Immature natural killer cell (primary cell): ENCODE measurements at places on chromosomes 3 and 15.

DNA sequence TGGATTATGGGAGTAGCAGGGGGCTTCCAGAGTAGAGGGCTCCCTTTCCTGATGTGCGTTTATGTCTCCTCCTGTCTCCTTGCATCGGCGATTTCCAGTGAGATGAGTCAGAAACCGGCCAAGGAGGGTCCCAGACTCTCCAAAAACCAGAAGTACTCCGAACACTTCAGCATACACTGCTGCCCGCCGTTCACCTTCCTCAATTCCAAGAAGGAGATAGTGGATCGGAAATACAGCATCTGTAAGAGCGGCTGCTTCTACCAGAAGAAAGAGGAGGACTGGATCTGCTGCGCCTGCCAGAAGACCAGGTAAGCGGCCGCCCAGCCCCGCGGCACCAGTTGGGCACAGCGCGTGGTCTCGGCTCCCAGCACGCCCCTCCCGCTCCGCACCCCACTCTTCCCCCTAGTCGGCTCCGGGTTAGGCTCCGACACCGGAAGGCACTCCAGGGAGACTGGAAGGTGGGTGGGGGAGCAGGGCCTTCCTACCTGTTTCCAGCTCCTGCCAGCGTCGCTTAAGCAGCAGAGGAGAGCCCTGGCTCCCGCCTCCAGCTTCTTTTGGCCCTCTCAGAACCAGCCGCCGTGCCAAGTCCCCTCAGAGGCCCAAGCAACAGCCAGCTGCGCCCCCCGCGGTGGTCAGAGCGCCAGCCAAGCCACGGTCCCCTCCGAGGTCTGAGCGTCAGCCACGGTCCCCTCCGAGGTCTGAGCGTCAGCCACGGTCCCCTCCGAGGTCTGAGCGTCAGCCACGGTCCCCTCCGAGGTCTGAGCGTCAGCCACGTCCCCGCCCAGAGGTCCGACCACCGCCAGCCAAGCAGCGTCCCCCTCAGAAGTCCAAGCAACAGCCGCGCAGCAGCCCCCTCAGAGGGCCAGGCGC lies 34.7 kb downstream of the MOBP start:
- peak; percentile 7 for DNase-seq

DNA sequence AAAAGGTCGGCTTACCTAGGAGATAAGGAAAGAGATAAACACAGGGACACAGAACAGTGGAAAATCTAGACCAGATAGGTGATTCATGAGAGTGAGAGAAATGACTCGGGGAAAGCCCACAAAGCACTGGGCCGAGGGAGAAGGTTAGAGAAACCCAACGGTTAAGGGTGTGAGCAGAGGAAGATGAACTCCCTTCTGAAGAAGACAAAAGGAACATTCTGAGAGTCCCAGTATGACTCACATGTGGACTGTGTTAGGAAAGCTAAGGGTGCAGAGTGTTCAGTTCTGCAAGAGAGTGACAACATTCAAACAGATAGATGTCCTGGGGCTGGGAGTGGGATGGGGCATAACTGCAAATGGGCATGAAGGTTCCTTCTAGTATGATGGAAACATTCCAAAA lies 83.0 kb downstream of the CNTN3 start:
- no peak for DNase-seq

DNA sequence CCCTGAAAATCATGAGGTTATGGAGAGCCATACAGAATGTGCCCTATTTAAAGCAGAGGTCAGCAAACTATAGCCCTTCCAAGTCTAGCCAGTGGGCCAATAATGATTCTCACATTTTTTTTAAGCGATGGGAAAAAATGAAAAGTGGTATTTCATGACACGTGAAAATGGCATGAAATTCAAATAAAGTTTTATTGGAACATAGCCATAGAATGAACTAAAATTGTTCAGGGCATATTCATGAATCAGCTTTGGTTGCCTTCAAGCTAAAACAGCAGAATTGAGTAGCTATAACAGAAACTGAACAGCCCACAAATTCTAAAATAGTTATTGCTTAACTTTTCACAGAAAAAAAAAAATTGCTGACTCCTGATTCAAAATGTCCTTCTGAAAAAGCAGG lies 104.5 kb downstream of the TFG start:
- DNase-seq, result no peak

GRCh38 chr3:38083871-38084333 lies 44.9 kb downstream of the DLEC1 start:
- peak; percentile 1 for DNase-seq

DNA sequence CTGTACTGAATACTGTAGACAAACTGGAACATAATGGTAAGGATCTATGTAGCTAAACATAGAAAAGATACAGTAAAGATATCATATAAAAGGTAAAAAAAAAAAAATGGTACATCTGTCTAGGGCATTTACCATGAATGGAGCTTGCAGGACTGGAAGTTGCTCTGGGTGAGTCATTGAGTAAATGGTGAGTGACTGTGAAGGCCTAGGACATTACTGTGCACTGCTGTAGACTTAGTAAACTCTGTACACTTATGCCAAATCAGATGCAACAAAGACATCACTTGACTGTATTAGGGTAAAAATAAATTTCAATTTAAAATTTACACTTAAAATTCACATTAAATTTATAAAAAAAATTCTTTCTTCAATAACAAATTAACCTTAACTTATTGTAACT lies 281.3 kb upstream of the LMCD1 start:
- DNase-seq, result no peak

GRCh38 chr3:23405081-23405480 lies 202.0 kb downstream of the UBE2E2 start:
- no peak for DNase-seq

- DNase-seq, result no peak
These were observed 28.3 kb downstream of the SEC61A1 start for GRCh38 chr3:128080323-128081080.

DNA sequence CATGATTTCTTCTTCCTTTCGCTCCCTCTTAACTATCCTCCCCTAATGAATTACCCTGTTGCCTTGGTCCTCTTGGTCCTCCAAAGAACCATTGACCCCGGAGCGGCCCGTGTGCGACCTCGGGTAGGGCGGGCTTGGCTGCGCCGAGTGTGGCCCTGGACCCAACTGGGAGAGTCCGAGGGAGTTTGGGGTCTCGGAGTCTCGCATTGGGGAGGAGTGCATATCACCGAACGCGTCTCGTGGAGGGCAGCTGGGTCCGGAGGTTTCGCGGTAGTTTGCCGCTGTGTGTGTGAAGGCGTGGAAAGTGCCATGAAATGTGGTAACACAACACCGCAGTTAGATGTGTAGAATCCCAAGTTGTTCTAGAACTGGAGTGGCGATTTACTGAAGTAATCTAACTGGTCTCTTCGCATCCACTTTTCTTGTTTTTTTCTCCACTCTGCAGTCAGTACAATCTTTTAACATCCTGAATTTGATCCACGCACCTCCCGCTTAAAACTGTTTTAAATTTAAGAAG lies 363 bp downstream of the GTF2E1 start:
- no peak for DNase-seq

DNA sequence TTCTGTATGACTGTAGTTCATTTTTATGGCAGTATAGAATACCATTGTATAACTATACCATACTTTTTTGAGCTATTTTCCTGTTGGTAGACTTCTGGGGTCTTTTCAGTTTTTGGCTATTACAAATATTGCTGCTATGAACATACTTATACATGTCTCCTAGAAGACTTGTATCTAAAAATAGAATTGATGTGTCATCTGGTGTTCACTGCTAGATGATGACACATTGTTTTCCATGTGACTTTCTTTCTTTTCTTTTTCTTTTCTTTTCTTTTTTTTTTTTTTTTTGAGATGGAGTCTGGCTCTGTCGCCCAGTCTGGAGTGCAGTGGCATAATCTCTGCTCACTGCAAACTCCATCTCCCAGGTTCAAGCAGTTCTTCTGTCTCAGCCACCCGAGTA lies 69.8 kb downstream of the SH3GL3 start:
- DNase-seq, result no peak

GRCh38 chr3:154121701-154122551 lies 736 bp downstream of the ARHGEF26 start:
- no peak for DNase-seq

- DNase-seq, result peak; percentile 24
These were observed 941 bp downstream of the CBLB start for GRCh38 chr3:105867712-105868430.

DNA sequence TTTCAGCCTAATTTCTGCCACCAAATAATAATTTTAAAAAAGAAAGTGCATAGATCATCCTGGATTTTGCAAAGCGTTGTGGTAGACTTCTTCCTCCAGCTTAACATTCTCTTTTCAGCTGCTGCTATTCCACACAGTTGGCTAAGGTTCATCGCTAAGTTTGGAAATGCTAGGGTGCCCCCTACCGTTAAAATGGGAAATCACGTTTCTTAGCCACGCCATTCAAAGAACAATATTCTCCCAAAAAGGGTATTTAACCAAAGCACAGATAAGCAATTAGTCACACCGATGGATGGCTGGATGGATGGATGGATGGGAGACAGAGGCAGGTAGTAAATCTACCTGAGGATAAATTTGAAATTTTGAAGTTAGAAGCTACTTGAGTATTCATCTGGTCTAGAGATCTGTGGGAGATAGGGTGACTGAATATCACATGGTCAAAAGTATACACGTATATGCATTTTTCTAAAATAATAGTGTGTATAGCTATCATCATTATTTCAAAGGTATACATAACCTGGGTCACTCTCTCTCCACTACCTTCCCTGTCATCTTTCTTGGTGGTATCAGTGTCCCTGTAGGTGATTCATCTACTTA lies 67.2 kb downstream of the EFHB start:
- peak; percentile 21 for DNase-seq

- DNase-seq, result no peak
These were observed 8.5 kb upstream of the PIAS1 start for GRCh38 chr15:68045289-68046265.

GRCh38 chr3:123096731-123097130 lies 29.9 kb downstream of the PDIA5 start:
- no peak for DNase-seq

GRCh38 chr3:152786977-152787681 lies 47.8 kb upstream of the P2RY1 start:
- no peak for DNase-seq

- peak; percentile 46 for DNase-seq
These were observed 41.0 kb downstream of the ABHD2 start for GRCh38 chr15:89129123-89129815.

DNA sequence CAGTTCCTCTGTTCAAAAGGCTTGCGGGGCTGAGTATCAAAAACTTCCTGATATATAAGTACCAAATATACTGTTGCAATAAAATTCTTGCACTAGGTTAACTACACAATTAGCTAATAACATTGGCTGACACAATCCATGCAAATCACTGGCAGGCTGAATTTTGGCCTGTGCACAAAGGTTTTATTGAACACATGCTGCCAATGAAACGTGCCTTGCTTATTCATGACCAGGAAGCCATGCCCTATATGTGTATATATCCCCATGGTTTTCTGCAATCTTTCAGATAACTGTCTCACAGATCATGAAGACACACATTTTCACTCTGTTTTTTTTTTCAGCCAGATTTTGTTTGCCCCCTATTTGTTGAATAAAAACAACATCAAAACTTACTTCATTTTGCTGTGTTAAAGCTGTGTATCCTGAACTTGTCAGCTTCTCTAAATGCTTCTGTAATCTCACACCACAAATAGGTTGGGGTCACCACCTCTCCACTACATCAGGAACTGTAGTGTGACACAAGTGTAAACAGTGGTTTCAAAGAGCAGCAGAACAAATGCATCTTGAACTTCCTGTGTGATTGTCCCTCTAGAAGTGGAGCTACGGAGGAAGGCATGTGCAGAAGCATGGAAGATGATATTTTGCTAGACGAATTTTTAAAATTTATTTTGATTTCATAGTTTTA lies 920.7 kb upstream of the NR2F2 start:
- peak; percentile 62 for DNase-seq

DNA sequence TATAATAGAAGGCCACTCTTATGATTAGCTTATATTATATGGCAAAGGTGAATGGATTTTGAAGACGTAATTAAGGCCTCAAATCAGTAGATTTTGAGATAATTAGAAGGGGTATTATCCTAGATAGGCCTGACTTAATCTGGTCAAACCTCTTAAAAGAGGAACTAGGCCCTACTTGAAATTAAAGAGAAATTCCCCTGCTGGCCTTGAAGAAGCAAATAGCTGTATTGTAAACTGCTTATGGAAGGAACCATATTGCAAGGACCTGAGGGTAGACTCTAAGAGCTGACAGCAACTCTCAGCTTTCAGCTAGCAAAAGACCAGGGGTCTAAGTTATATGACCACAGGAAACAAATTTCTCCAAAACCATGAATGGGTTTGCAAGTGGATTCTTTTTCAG lies 219.0 kb upstream of the ONECUT1 start:
- DNase-seq, result no peak

GRCh38 chr3:100782906-100783305 lies 73.6 kb downstream of the TFG start:
- DNase-seq, result no peak

DNA sequence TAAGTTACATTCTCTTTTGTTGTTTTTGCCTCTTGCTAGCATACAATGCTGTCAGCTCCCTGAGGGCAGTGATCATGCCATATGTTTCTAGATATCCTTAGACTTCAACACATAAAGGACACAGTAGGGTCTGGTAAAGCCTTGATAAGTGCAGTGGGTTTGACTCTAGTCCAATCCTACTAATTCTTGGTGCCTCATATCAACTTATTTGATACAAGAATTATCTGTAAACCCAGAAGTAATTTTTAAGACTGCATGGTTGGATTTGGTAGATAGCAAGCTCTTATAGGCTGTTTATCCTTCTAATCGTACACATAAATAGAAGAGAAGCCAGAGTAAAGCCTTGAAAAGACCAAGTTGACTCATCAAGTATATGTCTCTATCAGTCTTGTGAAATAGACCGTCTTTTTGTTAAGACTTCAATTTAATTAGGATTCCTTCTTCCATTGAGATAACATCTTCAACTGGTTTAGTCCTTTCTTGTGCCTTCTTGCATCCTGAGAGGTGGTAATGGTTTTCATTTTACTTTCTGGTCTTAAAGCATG lies 265.6 kb upstream of the CDIN1 start:
- DNase-seq, result no peak

DNA sequence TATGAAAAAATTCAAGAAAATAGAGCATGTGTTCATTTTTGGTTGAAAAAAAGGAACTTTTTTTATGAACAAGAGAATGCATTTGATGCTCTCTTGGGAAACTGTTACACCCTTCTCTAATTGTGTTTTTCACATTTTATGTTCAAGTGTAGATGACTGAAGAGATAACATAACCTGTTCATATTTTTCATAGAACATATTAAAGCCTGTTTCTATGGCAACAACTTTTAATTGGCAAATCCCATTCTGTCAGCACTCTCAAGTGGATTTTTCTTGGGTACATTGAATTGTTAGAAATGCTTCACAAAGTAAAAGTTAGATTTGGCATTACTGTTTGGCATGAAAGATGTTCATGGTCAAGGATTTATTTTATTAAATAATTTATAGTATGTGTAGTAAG lies 117.5 kb downstream of the MBNL1 start:
- no peak for DNase-seq
